ENCODE measurements at places on chromosomes 3 and 15. TPM values are rescaled to one million over a fixed set of nuclear protein-coding genes. Genes with fewer than 3 reads are reported as not detected.
A peak's percentile ranks its signal among the peaks of the same experiment; 100 is the strongest.

GRCh38 chr3:134423153-134423552, 48.9 kb upstream of the AMOTL2 start:
- peaks cover 22% of the 10 kb centered on the region for H3K4me1 ChIP-seq
- no peak overlapping the region for H3K27ac ChIP-seq
- H3K36me3 ChIP-seq = no peaks in the 10 kb centered on the region

- no peak overlapping the region for H3K4me3 ChIP-seq
- H3K36me3 ChIP-seq = no peaks in the 10 kb centered on the region
- no peaks in the 10 kb centered on the region for H3K4me1 ChIP-seq
- no peak for DNase-seq
Measured at GRCh38 chr15:77535845-77536244, 96.9 kb downstream of the LINGO1 start.

DNA sequence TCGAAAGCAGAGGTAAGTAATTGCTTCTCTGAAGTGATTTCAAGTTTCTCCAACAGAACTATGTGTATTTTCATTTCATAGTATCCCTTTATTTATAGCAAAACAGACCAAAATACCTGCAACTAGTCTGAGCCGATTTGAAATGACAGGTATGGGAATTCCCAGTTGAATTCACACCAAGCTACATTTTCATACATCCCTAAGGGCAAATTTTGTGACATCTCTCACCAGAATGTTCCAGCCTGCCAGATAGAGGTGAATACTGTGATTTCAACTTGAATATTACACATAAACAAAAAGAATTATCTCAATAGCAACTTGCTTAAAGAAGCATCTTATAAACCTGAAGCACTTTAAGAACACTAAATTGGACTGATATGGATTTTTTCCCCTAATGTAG, 235.7 kb downstream of the SLC9A9 start:
- no peaks in the 10 kb centered on the region for H3K36me3 ChIP-seq
- no peak overlapping the region for H3K27ac ChIP-seq
- no peaks in the 10 kb centered on the region for H3K4me1 ChIP-seq

- H3K36me3 ChIP-seq = no peaks in the 10 kb centered on the region
Measured at GRCh38 chr15:35992791-35993190, 446.8 kb upstream of the DPH6 start.

DNA sequence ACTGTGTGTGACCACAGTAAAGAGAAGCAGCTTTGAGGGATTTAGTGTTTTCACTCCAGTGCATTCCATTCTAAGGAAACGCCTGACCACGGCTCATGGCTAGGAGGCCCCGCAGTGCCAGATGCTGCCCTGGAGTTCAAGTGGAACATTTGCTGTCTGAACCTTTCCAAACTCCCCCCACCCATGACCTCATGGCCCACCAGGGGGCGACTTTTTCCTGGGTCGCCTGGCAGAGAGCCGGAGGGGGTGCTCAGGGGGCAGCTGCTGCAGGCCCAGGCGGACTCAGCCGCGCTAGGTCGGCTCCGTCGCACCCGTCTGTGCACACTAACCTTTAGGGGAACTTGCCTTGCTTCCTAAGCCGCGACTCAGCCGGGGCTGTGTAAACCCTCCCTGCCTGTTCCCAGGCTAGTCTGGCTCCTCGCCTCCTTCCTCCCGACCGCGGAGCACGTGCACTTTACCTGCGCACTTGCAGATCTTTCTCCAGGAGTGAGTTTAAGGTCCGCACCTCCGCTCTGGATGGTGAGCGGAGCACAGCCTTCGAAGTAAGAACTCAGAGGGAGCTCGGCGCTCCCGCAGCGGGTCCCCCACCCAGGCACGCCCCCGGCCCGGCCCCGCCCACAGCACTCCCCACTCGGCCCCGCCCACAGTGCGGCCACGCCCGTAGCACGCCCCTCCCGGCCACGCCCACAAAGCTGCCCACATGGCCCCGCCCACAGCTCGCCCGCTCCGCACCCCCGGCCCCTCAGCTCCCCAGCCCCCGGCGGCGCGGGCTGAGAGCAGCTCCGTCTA, at the start of gene OCA2:
TSS of gene OCA2 (minus strand) at position 550 of the 789 bp plus-strand sequence. CDS start 17,441 bp downstream, outside the sequence.
- DNase-seq = peak; percentile 44
- peaks cover 35% of the 10 kb centered on the region for H3K4me1 ChIP-seq
- H3K36me3 ChIP-seq = no peaks in the 10 kb centered on the region
- H3K27me3 ChIP-seq = no peaks in the 10 kb centered on the region
- no peak within 1 kb of the TSS for H3K4me3 ChIP-seq

DNA sequence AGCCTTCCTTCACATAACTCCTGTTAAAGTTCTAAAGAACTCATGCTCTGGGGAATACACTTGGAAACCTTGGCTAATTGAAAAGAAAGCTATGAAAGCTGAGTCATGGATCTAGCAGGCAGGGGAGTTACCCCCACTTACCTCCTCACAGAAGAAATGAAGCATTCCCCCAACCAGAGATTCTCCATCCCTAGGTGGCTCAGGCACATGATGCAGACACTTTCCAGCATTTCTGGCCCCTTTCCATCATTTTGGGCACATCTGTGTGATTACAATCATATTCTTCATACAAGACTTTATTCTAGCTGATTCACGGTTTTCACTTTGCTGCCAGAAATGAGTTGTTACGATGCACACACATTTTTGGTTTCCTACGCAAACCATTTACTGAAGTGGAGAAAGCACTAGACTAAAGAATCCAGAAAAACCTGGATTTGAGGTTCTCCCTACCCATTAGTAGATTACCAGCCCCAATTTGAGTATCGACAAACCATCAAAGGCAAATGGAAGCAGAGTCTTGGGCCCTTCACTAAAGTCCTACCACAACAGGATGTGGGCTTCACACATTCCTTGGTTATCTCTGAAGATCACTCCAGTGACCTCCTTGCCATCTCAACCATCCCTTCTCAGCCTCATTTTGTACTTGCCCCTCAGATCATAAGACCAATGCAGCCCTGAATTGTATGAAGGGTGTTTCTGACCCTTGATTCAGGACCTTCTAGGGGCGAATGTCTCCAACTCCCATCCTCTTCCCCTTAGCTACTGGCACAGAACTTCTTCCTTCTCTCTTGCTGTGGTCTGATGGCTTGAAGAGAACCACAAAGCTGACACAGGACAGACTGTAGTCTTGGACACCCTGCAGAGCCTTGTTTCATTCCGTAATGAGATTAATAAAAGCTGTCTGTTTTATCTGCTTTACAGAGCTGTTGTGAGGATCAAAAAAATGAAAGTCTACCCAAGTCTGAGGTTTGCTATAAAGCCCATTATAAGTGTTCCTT, 42.5 kb upstream of the SNRK start:
- DNase-seq = no peak
- no peak overlapping the region for H3K27ac ChIP-seq
- no peaks in the 10 kb centered on the region for H3K27me3 ChIP-seq
- no peak overlapping the region for H3K4me3 ChIP-seq
- H3K36me3 ChIP-seq = no peaks in the 10 kb centered on the region
- H3K4me1 ChIP-seq = no peaks in the 10 kb centered on the region

DNA sequence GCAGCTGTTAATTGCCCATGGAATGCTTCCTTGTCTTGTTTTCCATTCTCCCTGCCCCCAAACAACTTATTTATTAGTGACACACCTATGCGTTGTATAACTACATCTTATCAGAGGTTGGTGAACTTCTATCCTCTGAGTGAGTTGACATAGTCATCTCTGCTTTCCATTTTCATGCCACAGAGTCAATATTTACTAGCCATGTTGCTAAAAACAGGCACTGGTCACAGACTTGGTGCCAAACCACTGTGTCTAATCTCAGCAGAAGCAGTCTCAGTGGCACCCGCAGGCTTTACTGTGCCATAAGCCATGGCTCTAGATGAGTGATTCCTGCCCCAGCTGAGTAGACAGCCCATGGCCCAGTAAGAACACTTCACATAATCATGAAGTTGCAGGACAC, 26.5 kb downstream of the DAPK2 start:
- H3K27ac ChIP-seq = no peak overlapping the region
- H3K36me3 ChIP-seq = no peaks in the 10 kb centered on the region
- H3K27me3 ChIP-seq = no peaks in the 10 kb centered on the region
- peaks cover 5% of the 10 kb centered on the region for H3K4me1 ChIP-seq
- DNase-seq = no peak

GRCh38 chr3:103767635-103768034, 1332.8 kb downstream of the ZPLD1 start:
- H3K27me3 ChIP-seq = no peaks in the 10 kb centered on the region
- no peaks in the 10 kb centered on the region for H3K36me3 ChIP-seq
- no peak overlapping the region for H3K27ac ChIP-seq
- H3K4me1 ChIP-seq = no peaks in the 10 kb centered on the region

DNA sequence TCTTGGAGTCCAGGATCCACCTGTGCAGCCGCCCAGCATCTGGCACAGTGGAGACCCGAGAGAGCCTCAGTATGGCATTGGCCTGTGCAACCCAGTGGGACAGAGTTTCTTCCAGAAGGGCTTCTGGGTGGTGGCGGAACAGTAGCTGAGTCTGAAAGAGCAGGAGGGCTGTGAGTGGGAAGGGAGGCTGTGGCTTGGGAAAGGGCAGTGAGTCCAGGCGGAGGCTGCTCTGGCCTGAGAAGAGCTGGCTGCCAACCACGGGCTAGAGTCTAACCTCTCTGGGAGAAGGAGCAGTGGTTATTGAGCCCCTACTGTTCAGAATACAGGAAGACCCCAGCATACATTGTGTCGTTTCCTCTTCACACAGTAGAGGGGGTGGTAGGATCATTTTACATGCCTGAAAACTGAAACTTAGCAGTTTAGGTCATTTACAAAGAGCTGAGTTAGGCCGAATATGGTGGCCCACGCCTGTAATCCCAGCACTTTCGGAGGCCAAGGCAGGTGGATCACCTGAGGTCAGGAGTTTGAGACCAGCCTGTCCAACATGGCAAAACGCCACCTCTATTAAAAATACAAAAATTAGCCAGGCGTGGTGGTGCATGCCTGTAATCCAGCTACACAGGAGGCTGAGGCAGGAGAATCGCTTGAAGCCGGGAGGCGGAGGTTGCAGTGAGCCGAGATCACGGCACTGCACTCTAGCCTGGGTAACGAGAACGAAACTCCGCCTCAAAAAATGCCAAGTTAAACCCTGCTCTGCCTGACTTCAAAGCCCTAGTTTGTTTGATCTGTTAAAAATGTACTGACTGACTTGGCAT, 3.2 kb downstream of the AEN start:
- no peaks in the 10 kb centered on the region for H3K27me3 ChIP-seq
- H3K36me3 ChIP-seq = peaks cover 64% of the 10 kb centered on the region
- DNase-seq = no peak
- H3K4me3 ChIP-seq = no peak overlapping the region
- peaks cover 20% of the 10 kb centered on the region for H3K4me1 ChIP-seq

- H3K36me3 ChIP-seq = no peaks in the 10 kb centered on the region
- no peaks in the 10 kb centered on the region for H3K27me3 ChIP-seq
- H3K4me1 ChIP-seq = peaks cover 27% of the 10 kb centered on the region
- H3K4me3 ChIP-seq = no peak overlapping the region
Measured at GRCh38 chr3:55526332-55527030, 39.4 kb upstream of the WNT5A start.

- H3K27ac ChIP-seq = no peak overlapping the region
- no peak for DNase-seq
- H3K27me3 ChIP-seq = no peaks in the 10 kb centered on the region
- H3K36me3 ChIP-seq = no peaks in the 10 kb centered on the region
- H3K4me1 ChIP-seq = no peaks in the 10 kb centered on the region
Measured at GRCh38 chr3:78580681-78581080, 1187.1 kb downstream of the ROBO1 start.

GRCh38 chr15:87929841-87930240, 326.7 kb downstream of the NTRK3 start:
- no peaks in the 10 kb centered on the region for H3K4me1 ChIP-seq
- no peak for DNase-seq
- no peaks in the 10 kb centered on the region for H3K36me3 ChIP-seq
- H3K27me3 ChIP-seq = no peaks in the 10 kb centered on the region

- no peaks in the 10 kb centered on the region for H3K27me3 ChIP-seq
- H3K36me3 ChIP-seq = peaks cover 88% of the 10 kb centered on the region
- no peak overlapping the region for H3K4me3 ChIP-seq
- H3K27ac ChIP-seq = no peak overlapping the region
Measured at GRCh38 chr15:44591326-44591725, 54.4 kb downstream of the EIF3J start.

DNA sequence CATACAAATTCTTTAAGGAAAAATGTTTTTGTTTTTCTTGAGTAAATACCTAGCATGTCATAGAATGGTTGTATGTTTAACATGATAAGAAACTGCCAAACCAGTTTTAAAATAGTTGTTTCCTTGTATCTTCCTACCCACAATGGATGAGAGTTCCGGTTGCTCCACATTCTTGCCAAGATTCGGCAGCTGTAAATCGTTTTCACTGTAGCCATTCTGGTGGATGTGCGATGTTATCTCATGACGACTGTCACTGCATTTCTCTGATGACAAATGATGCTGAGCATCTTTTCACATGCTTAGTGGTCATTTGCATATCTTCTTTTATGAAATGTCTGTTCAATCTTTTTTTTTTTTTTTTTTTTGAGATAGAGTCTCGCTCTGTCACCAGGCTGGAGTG, 36.6 kb upstream of the SH3GL3 start:
- H3K4me3 ChIP-seq = no peak overlapping the region
- no peaks in the 10 kb centered on the region for H3K4me1 ChIP-seq
- H3K27ac ChIP-seq = no peak overlapping the region
- H3K27me3 ChIP-seq = no peaks in the 10 kb centered on the region

- no peak overlapping the region for H3K27ac ChIP-seq
- H3K4me3 ChIP-seq = no peak overlapping the region
- no peaks in the 10 kb centered on the region for H3K27me3 ChIP-seq
- H3K36me3 ChIP-seq = no peaks in the 10 kb centered on the region
- DNase-seq = no peak
- H3K4me1 ChIP-seq = peaks cover 16% of the 10 kb centered on the region
Measured at GRCh38 chr15:42085236-42085605, 9.1 kb downstream of the PLA2G4D start.

- no peaks in the 10 kb centered on the region for H3K36me3 ChIP-seq
- no peaks in the 10 kb centered on the region for H3K4me1 ChIP-seq
- DNase-seq = no peak
- H3K27ac ChIP-seq = no peak overlapping the region
- no peaks in the 10 kb centered on the region for H3K27me3 ChIP-seq
Measured at GRCh38 chr3:71707595-71707994, 17.6 kb downstream of the EIF4E3 start.

The SLC12A1 gene
- not detected for total RNA-seq

The CHAC1 gene
- 1.9 TPM for total RNA-seq

The MKRN2OS gene
- total RNA-seq = not detected

The AMOTL2 gene
- total RNA-seq = 86.3 TPM

The CPLX3 gene
- not detected for total RNA-seq

The PDIA3 gene
- 211 TPM for total RNA-seq

The H1-8 gene
- not detected for total RNA-seq
